Motor neuron (in vitro differentiated cells): ENCODE measurements at places on chromosomes 7 and 10. TPM values are rescaled to one million over a fixed set of nuclear protein-coding genes. Genes with fewer than 3 reads are reported as not detected.

Gene PRKCQ
- 1.4 and 1.5 TPM in 2 replicates for total RNA-seq

GRCh38 chr7:4074407-4074806 lies 607.7 kb upstream of the FOXK1 start:
- no peak for ATAC-seq

Gene CCDC172
- not detected in 2 replicates for total RNA-seq

GRCh38 chr10:72263613-72264241 lies 10.0 kb upstream of the DDIT4 start:
- no peak for ATAC-seq

Gene PAPSS2
- 0.50 and 0.75 TPM in 2 replicates for total RNA-seq

DNA sequence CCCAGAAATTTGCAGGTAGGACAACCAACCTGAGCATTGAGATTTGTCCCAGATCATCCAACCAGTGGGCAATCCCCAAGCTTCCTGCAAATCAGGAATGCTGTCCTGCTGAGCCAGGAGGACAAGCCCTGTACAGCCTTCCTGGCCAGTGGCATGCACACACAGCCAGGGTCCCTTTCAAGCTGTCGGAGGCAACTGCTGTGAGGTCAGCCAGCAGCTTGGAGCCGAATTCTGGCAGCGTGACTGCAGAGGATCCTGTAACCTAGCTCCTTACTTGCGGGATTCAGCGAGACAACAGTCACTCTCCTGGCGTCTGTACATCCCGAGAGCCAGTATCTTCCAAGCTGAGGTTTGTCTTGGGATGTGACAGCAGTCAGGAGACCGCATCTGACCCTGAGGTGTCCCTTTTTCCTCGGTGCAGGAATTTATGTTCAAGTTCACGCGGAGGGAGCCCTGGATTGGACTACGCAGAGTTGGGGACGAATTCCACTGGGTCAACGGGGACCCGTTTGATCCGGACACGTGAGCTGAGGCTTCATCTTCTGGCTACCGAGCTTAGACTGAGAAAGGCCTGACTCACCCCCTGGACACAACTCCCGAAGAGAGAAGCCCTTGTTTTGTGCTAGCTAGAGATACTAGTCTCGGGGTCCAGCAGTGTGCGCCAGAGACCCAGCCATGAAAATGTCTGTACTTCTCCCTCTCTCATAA lies 18.3 kb downstream of the CLEC2L start:
- no peak for ATAC-seq

Gene OPN1SW
- total RNA-seq, result 0.50 and 0.57 TPM in 2 replicates

Gene MEST
- total RNA-seq, result 119 TPM in 2 replicates

DNA sequence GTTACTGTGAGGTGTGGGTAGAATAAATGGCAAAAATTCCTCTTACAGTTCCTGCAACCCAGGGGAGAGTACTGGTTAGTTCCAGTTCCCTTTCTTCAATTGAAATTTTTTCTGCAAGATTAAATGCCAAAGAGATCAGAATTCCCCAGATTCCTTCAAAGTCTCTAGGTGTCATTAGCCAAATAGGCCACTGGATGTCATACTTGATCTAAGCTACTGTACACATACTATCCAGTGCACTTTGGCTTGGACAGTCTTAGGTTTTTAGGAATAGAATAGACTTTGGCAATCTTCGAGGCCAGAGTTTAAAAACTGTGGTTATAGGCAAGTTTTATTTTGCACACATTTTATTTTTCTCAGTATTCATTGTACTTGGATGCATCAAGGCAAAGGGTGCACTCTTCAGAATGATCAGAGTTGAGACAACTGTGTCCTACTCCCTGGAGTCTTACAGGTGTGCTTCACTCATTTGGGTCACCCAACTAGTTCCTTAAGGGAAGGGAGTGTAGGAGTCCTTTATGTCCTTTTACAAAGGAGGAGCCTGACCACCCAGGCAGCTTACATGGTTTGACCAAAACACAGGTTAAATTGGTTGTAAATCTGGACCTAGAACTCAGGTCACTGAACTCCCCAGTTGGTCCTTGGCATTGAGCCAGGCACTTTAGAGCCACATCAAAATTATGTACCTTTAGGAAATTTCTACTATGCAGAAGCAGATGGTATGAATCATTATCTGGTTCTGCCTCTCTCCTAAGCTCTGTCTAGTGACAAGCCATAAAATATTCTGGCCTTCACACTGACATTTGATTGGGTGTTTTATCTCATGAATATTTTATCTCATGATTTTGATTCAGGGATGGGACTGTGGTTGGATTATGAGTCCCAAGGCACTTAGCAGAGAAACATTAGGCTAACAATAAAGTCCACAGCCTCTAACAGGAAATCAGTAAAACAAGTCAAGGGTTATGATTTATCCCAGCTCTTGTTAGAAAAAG lies 49.5 kb downstream of the ASAH2B start:
- ATAC-seq, result peak; percentile 79

DNA sequence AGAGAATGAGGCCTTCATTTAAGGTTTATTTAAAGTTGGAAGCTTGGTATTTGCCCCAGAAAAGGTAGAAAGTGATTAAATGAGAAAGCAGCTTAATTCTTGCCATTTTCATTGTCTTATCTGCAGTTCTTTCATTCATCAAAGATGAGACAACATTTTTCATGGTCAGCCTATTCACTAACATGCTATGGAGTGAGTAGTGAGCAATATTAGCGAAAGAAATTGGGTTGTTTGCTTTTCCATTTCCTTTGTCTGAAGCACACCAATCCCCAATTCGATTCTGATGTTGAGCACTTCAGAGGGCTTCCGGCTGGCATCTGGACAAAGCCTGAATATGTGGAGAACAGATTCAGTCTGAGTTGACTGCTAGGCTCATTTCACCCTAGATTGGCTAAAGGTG lies 317.2 kb downstream of the BBS9 start:
- ATAC-seq, result no peak

Gene NEUROG3
- total RNA-seq, result 0.38 and 0.49 TPM in 2 replicates

Gene ARL5B
- 43.5 and 44.7 TPM in 2 replicates for total RNA-seq

DNA sequence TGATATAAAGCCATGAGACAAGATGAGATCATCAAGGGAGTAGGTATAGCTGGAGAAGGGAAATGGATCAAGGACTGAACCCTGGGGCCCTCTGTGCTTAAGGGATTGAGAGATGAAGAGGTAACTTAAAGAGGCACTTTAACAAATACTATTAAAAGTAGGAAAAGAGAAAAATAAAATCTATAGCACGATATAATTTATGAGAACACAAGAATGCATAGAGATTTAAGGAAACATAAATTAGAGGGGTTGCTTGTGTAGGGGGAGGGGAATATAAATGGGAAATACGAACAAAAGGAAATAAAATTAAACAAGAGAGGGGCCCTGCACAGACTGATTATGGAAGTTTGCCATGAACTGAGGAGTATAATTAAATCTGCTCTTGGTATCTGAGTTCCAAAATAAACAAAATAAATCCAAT lies 15.6 kb upstream of the LRRC17 start:
- no peak for ATAC-seq

DNA sequence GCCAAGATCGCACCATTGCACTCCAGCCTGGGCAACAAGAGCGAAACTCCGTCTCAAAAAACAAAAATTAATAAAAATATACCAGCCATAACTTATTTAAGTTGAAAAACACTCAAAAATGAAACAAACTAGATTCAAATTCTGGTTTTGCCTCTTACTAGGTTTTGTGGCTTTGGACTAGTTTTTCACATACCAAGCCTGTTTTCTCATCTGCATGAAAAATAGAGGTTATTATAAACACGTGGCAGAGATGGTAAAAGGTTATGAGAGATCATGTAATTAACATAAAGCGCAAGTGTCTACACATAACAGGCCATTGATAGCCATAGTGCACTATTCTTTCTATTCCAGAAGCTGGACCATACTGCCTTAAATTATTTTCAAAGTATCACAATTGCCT lies 35.5 kb upstream of the CABCOCO1 start:
- no peak for ATAC-seq

Gene PTPRN2
- 10.2 and 11.7 TPM in 2 replicates for total RNA-seq

DNA sequence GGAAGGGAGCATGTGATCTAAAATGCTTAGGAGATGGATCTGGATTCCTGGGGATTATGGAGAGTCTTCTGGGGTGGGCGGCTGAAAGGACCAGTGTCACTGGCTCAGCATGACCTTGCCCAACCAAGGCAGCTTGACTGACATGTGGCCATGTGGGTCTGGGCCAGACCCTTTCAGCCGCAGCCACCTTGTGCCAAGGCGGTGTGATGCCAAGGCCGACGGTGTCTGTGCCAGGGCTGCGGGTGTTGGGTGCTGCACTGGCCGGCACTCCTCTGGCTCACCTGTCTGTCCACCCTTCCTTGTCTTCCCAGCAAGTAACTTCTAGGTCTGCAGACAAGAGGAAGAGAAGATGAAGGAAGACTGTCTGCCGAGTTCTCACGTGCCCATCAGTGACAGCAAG lies 8.8 kb downstream of the DEPP1 start:
- no peak for ATAC-seq

Gene MYOZ1
- total RNA-seq, result 0.11 TPM in 1 of 2 replicates, not detected in the other

GRCh38 chr7:38842746-38843145 lies 66.2 kb downstream of the VPS41 start:
- ATAC-seq, result no peak

DNA sequence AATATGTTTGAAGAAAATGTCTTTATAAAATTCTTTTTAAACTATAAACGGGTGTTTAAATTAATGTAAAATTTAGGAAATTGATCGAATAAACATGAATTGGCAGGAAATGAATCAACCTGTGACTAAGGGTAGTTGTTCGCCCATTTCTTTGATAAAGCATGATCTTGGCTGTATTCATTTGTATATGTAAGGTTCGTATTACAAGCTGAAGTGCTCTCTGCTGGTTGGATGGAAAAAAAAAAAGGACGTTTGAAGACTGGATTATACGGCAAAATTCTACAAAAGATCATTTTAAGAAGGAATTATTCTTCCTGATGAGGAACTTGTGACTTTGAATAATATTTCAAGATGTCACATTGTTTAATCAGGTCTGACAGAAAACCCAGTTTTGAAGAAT lies 185.4 kb upstream of the ANK3 start:
- no peak for ATAC-seq

DNA sequence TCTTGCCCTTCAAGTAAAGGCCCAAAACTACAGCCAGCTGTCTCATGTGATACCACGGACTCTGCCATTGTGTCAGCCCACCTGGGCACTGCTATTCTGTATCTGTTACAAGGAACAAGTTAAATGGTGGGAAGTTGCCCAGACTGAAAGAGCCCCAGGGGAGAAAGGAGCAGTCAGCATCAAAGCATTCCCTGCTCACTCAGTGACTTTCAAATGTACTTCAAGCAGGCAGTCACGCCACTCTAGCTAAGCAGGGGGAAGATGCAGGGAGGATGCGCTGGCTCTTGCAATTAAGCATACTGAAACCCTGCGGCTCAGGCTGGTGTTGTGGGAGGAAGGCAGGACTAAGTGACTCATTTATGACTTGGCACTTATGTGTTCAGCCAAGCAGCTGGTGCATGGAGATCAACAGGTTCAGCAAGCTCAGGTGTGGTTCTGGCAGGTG lies 1249.6 kb downstream of the TYW1 start:
- ATAC-seq, result no peak

Gene PNPLA8
- 50.4 and 54.7 TPM in 2 replicates for total RNA-seq

Gene CFAP58
- 1.7 and 1.9 TPM in 2 replicates for total RNA-seq

DNA sequence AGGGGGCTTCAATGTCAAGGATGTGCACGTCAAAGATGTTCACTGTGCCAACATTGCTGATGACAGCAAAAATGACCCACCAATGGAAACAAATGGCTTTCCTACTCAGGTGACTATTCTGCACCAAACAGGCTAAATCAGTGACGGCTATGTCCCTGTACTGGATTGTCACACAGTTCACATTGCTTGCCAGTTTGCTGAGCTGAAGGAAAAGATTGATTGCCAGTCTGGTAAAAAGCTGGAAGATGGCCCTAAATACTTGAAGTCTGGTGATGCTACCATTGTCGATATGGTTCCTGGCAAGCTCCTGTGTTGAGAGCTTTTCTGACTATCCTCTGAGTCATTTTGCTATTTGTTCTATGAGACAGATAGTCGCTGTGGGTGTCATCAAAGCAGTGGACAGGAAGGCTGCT lies 202.2 kb upstream of the ETV1 start:
- no peak for ATAC-seq

DNA sequence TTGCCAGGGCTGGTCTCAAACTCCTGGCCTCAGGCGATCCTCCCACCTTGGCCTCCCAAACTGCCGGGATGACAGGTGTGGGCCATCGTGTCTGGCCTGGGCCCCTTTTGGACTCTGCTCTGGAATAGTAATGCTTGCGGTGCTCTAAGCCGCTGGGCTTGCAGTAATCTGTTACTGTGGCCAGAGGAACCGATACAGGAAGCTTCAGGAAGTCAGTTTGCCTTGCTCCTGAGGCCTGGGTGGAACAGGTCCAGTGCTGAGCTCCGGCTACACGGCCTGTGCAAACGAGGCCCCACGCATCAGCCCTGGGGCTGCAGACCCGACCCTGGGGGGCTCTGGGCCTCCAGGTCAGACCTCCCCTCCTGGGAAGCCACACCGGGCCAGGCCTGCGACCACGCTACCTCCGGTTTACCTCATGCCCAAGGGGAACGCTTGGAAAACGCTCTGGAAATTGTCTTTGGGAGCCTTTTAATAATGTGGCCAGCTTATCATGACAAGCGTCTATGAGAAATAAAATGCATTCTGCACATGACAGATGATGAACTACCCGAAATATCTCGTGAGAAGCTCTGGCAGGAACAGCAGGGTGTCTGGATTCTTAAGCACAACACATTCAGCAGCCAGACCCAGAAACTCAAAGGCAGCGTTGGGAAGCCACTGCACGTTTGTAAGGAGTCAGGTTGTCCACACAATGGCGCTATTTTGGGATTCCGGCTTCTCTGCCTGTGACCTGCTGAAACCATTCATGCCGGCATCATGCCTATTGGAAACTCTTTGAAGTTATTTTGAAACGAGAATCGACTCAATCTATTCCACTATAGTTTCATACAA lies 10.1 kb upstream of the ADAP1 start:
- peak; percentile 60 for ATAC-seq

Gene SHTN1
- 47.2 and 49.6 TPM in 2 replicates for total RNA-seq

GRCh38 chr10:118214776-118215175 lies 127.3 kb downstream of the FAM204A start:
- ATAC-seq, result no peak

- no peak for ATAC-seq
These were observed 5.6 kb downstream of the TMEM120A start for GRCh38 chr7:75988568-75989499.

DNA sequence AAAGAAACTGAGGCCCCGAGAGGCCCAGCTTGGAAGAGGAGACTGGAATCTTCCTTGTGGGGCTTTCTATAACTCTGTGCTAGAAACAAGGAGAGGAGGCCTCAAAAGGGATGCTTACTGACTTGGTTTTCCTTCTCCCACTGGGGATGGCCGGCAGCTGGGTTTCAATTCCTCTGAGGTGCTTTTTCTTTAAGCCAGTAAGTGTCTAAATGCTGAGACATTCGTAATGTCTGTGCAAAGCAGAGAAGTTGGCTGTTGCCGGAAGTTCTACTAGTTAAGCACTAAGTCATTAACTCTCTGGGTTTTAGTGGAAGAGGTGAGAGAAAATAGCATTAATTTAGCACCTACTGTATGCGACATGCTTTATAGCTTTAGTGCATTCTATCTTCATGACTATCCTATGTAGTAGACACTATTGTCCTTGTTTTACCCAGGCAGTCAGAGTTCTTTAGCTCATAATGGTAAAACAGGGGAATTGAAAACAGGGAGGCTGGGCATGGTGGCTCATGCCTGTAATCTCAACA lies 135.2 kb downstream of the RGS10 start:
- no peak for ATAC-seq
